Right lung (tissue), 10 donors: ENCODE measurements at places on chromosomes 3 and 15. TPM values are rescaled to one million over a fixed set of nuclear protein-coding genes. Genes with fewer than 3 reads are reported as not detected.

DNA sequence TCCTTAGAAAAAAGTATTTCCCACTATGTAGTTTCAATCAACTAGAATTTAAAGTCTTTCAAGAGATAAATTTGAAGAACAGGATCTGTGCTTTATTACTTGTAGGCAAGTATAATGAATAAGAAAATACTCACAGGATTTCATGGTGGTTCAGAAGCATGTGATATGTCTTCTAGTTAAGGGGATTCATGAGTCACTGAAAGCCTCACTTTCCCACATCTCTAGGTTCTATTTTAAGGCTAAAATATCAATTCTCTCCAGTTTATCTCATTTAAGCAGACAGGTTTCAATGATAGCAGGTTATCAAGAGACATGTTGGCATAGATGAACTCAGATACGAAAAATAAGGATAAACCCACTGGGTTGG lies 437.8 kb upstream of the BCHE start:
- DNase-seq: no peak

DNA sequence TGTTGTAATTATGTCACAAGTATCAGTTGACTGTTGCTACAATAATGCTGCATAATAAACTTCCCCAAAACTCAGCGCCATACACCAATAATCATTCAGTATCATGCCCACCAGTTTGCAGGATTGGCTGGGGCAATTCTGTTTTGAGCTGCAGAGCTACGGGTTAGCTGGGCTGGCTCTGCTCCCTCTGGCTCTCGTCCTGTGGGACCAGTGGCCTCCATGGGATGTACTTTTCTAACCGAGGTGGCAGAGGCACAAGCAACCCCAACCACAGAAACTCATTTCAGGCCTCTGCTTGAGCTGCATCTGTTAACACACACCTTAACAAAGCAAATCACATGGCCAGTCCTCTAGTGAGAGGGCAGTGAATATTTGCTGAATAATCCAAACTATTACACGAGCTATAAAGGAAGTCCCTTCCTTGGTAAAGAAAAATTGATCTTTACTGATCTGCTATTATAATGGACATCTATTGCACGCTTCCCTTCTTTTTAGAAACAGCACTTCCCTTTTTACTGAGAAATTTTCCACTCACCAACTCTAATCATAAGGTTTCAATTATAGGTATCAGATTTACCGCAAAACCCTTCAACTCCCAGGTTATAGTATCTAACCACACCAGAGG lies 10.9 kb upstream of the BCL2A1 start:
- no peak for DNase-seq

- no peak for DNase-seq
These were observed 53.7 kb upstream of the CSTA start for GRCh38 chr3:122271246-122271898.

DNA sequence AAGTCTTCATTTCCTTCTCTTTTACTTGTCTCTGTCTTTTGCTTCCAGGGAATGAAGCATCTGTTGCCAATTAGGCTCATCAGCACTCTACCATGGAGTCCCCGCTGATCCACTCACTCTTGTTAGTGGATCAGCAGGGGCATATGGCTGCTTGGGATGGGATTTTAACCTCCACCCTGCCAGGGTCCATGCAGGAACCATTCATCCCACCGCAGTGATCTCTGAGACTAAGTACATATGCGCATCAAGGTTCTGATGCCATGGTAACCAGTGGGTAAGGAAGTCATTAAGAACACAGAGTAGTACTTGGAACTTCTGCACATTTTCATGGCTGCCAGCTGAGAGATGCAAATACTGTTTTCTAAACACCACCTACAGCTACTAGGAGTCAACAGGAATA lies 374.0 kb upstream of the ALCAM start:
- no peak for DNase-seq

- no peak for DNase-seq
These were observed 8.0 kb downstream of the LRRK1 start for GRCh38 chr15:100926971-100927756.

The GFM1 gene
- 61.0 TPM for polyA plus RNA-seq

The SCAMP5 gene
- 15.5 TPM for polyA plus RNA-seq

The GASK1A gene
- 4.3 TPM for polyA plus RNA-seq

The DUOXA2 gene
- polyA plus RNA-seq: 0.21 TPM

The FAM81A gene
- polyA plus RNA-seq: 3.3 TPM

The BCL2A1 gene
- polyA plus RNA-seq: 0.80 TPM
